ENCODE measurements at places on chromosomes 1 and 21. TPM values are rescaled to one million over a fixed set of nuclear protein-coding genes. Genes with fewer than 3 reads are reported as not detected.

The KRTAP27-1 gene
- not detected for total RNA-seq

DNA sequence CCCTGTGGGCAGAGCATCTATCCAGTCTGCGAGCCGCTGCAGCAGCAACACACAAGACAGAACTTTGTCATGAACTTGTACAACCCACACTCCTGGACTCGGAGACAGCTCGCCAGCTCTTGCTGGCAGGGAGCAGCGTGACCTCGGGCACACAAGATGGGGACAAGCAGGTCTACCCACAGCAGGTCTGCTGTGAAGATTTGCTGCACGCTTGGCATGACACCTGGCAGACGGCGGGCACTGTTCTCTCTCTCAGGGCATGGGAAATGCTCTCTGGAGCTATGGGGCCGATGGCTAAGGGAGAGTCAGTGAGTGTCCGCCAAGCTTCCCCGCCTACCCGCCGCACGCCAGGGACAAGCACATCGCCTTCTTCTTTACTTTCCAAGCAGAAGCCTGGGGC, 90.0 kb downstream of the STUM start:
- no peak overlapping the region for H3K27ac ChIP-seq
- DNase-seq: peak; percentile 49
- H3K36me3 ChIP-seq: peaks cover 68% of the 10 kb centered on the region
- no peak overlapping the region for H3K4me3 ChIP-seq
- peaks cover 11% of the 10 kb centered on the region for H3K4me1 ChIP-seq

GRCh38 chr1:113809670-113810602, 2.3 kb downstream of the RSBN1 start:
- no peaks in the 10 kb centered on the region for H3K36me3 ChIP-seq
- no peak overlapping the region for H3K27ac ChIP-seq
- DNase-seq: no peak
- peaks cover 24% of the 10 kb centered on the region for H3K4me1 ChIP-seq

GRCh38 chr1:119808491-119808890, 2.8 kb downstream of the REG4 start:
- no peaks in the 10 kb centered on the region for H3K36me3 ChIP-seq
- no peak for DNase-seq
- H3K27me3 ChIP-seq: no peaks in the 10 kb centered on the region
- H3K27ac ChIP-seq: no peak overlapping the region
- H3K4me3 ChIP-seq: no peak overlapping the region

- no peak overlapping the region for H3K4me3 ChIP-seq
- H3K27ac ChIP-seq: no peak overlapping the region
Observed at GRCh38 chr1:41711581-41711980, 207.1 kb downstream of the HIVEP3 start.
